ENCODE measurements at places on chromosomes 16 and 17.

- H3K4me3 ChIP-seq = no peak overlapping the region
- DNase-seq = no peak
- H3K27me3 ChIP-seq = no peaks in the 10 kb centered on the region
- H3K36me3 ChIP-seq = no peaks in the 10 kb centered on the region
- peaks cover 5% of the 10 kb centered on the region for H3K4me1 ChIP-seq
- no peak overlapping the region for H3K27ac ChIP-seq
Measured at GRCh38 chr16:79188739-79189122, 411.8 kb downstream of the MAF start.

- no peak overlapping the region for H3K27ac ChIP-seq
- no peak for DNase-seq
- H3K27me3 ChIP-seq = peaks cover 59% of the 10 kb centered on the region
Measured at GRCh38 chr17:16911141-16911937, 60.6 kb downstream of the TNFRSF13B start.

GRCh38 chr17:15513058-15513791 lies 45.8 kb upstream of the CDRT4 start:
- H3K27ac ChIP-seq = peak overlapping the region; percentile 45
- H3K27me3 ChIP-seq = no peaks in the 10 kb centered on the region
- H3K4me3 ChIP-seq = no peak overlapping the region
- no peak for DNase-seq
- no peaks in the 10 kb centered on the region for H3K4me1 ChIP-seq
- peaks cover 36% of the 10 kb centered on the region for H3K36me3 ChIP-seq

- H3K4me3 ChIP-seq = no peak overlapping the region
- H3K27me3 ChIP-seq = no peaks in the 10 kb centered on the region
- H3K36me3 ChIP-seq = no peaks in the 10 kb centered on the region
- no peak for DNase-seq
Measured at GRCh38 chr17:70295731-70296130, 126.4 kb downstream of the KCNJ2 start.

DNA sequence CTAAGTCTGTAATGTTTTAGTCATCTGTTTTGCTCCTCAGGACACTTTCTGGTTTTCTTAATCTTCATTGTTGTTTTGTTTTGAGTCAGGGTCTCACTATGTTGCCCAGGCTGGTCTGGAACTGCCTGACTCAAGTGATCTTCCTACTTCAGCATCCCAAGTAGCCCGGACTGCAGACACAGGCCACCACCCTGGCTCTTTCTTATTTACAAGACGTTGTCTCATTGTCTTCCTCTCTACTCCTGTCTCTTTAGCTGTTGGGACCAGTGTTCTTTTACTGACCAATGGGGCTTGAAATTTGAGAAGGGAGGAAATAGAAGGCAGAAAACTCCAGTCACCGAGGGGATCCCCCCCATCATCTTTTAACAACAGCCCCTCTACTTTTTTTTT lies 1.2 kb downstream of the SCPEP1 start:
- peaks cover 12% of the 10 kb centered on the region for H3K4me1 ChIP-seq
- peak overlapping the region; percentile 75 for H3K4me3 ChIP-seq
- no peaks in the 10 kb centered on the region for H3K27me3 ChIP-seq
- no peak for DNase-seq
- H3K27ac ChIP-seq = no peak overlapping the region
